ENCODE measurements at places on chromosomes 7 and 10.

GRCh38 chr10:71278691-71279588, 40.1 kb upstream of the SLC29A3 start:
- no peak for DNase-seq

GRCh38 chr10:85992324-85992723, 374.3 kb downstream of the GRID1 start:
- no peak for DNase-seq

DNA sequence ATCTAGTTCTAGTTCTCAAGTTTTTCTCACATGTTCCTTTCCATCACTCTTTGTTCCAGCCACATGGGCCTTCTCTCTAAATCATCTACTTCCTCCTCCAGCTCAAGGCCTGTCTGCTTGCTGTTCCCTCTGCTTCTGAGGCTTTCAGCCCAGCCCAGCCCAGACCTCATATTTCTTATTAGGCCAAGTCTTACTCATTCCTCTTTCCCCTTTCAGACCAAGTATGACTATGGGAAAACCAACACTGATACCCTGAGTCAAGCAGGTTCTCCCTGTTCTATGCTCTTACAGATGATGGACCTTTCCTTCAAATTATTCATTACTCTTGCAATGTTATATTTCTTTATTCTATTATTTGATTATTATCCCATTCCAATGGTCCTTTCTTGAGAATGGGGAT, 80.3 kb upstream of the SEM1 start:
- DNase-seq, result no peak

DNA sequence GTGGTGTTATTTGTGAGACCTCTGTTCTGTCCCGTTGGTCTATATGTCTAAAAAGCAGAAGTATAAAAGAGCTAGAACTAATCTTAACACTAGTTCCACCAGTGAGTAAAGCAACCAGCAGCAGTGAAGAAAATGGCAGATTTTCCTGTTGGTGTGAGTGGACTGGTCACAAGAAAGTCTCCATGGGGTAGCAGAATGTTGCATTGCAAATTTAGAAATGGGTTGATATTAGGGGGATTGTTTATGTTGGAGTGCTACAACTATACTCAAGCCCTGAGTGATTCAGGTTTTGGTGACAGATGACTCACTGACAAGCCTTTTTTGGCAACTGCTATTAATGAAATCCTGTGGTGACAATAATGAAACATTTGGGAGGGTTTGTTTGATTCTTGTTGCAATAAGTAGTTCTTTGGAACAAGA, 5.6 kb downstream of the AVL9 start:
- no peak for DNase-seq

GRCh38 chr10:116168329-116168728, 104.7 kb downstream of the GFRA1 start:
- DNase-seq, result no peak

Data from thyroid gland (tissue), 4 donors.